ENCODE measurements at places on chromosomes 3 and 15. TPM values are rescaled to one million over a fixed set of nuclear protein-coding genes. Genes with fewer than 3 reads are reported as not detected.

LRRC28 gene
- total RNA-seq = 15.8 TPM

IGSF10 gene
- total RNA-seq = not detected

DAPK2 gene
- 0.44 TPM for total RNA-seq

ZNF80 gene
- total RNA-seq = 0.44 TPM

P2RY1 gene
- 0.74 TPM for total RNA-seq

IL17RB gene
- 0.15 TPM for total RNA-seq

MYLK gene
- not detected for total RNA-seq

NOX5 gene
- total RNA-seq = not detected

CHDH gene
- total RNA-seq = 0.35 TPM

CYP1A1 gene
- 0.37 TPM for total RNA-seq

VEPH1 gene
- not detected for total RNA-seq

PDE8A gene
- total RNA-seq = 28.8 TPM

BBS4 gene
- total RNA-seq = 17.4 TPM

KIF7 gene
- 1.1 TPM for total RNA-seq

TIGIT gene
- 7.3 TPM for total RNA-seq

CCR3 gene
- total RNA-seq = not detected

CPN2 gene
- total RNA-seq = not detected

PDZRN3 gene
- total RNA-seq = not detected

CFAP20DC gene
- 2.7 TPM for total RNA-seq

EFCC1 gene
- 0.10 TPM for total RNA-seq

CLN6 gene
- 34.2 TPM for total RNA-seq

MESP2 gene
- not detected for total RNA-seq

RPL35A gene
- total RNA-seq = 1,826 TPM

BUB1B gene
- total RNA-seq = 106 TPM

TMEM43 gene
- 19.8 TPM for total RNA-seq

OR5AC2 gene
- not detected for total RNA-seq

ZNF860 gene
- 0.07 TPM for total RNA-seq
